Activated T-helper 2 cell treated with anti-CD3 and anti-CD28 coated beads, Interferon-gamma antibody, Interleukin-2, Interleukin-4, amounts not matched to agents 10 μg/mL and 5 μg/mL and 100 μg/mL, durations not matched to agents 14 hours and 24 hours and 36 hours (primary cell): ENCODE measurements at places on chromosomes 16 and 17. TPM values are rescaled to one million over a fixed set of nuclear protein-coding genes. Genes with fewer than 3 reads are reported as not detected.

- DNase-seq: no peak
Measured at GRCh38 chr17:1179112-1179817, 516 bp downstream of the ABR start.

GRCh38 chr16:78817200-78817739 lies 717.8 kb downstream of the WWOX start:
- no peak for DNase-seq

The MT1M gene
- not detected in 2 replicates for total RNA-seq

DNA sequence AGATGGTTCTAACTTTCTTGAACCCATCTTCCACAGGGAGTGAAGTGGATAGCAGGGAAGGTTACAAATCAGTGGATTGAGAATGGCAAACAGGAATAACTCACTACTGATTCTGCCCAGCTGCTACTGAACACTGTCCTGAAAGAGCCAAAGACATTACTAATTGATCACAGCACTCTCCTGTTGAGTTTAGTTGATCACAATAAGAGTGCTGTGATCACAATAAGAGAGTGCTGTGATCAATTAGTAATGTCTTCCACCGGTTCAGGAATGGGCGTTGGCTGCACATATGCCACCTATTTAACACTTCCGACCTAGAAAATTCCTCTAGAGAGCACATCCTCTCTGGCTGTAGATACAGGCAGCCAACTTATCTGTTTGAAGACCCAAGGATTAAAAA lies 11.4 kb downstream of the CFAP97D1 start:
- no peak for DNase-seq
